Endodermal cell (in vitro differentiated cells): ENCODE measurements at places on chromosomes 13 and 19. TPM values are rescaled to one million over a fixed set of nuclear protein-coding genes. Genes with fewer than 3 reads are reported as not detected.

Gene OR7A5
- total RNA-seq, result not detected in 3 replicates

Gene CEACAM4
- not detected in 2 replicates for total RNA-seq

Gene ZNF578
- total RNA-seq, result 5.4 to 11.8 TPM (median 9.8 TPM) in 3 replicates

Gene ZNF235
- 8.5 and 12.1 TPM in 2 replicates for total RNA-seq

GRCh38 chr19:1410136-1410786, 2.9 kb downstream of the DAZAP1 start:
- DNase-seq, result no peak

DNA sequence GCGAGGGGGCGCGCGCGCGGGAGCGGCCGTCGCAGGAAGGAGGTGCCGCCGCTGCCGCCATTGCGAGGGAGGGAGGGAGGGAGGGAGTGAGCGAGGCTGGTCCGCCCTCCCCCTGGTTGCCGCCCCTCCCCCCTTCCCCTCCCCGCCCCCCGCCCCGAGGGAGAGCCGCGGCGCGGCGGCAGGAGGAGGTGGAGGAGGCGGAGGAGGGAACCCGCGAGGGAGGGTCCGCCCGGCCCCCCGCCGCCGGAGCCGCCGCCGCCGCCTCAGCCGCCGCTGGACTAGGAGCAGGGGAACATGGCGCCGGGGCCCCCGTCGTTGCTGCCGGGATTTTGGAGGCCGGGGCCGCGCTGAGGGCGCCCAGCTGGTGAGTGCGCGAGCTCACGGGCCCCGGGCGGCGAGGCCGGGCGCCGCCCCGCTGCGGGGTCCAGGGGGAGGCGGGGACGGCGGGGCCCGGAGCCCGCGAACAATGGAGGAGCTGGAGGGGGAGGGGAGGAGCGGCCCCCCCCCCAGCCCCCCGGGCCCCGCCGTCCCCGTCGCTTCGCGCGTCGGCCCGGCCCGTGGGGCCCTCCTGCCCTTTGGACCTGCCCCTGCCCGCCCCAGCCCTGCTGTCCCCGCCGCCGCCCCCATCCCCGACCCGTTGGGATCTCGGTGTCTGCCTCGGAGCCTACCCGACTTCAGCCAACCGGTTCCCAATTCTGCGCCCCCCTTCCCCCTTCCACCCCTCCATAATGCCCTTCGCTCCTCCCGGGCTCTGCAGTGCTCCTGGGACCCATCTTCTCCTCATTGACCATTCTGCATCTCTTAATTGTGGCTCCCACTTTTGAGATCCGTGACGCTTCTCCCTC, at the start of gene ARHGAP35:
ARHGAP35 (plus strand) TSS at position 152 of the 845 bp plus-strand sequence. CDS start 57,679 bp downstream, outside the sequence.
- peak; percentile 65 for DNase-seq

DNA sequence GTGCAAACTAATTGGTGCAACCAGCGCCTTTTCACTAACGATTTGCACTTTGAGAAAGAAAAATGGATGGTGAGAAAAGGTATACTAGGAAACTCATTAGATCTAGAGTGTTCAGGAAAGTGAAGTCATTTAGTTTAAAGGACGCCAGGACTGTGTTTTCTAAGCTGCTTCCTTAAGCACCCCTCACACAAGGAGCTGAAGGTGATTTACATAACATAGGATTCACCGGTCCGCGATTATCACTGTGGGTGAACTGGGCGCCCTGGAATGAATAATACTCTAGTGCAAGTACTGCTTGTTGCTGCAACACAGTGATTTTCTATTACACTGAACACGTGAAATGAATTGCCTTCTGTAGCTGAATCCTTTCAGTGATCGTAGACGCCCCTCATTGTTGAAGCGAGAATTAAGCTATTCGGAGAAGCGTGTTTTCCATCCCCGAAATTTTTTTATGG, 2.6 kb upstream of the MAB21L1 start:
- peak; percentile 69 for DNase-seq

- DNase-seq, result peak; percentile 35
These were observed 19.6 kb upstream of the NFIC start for GRCh38 chr19:3346677-3347353.

DNA sequence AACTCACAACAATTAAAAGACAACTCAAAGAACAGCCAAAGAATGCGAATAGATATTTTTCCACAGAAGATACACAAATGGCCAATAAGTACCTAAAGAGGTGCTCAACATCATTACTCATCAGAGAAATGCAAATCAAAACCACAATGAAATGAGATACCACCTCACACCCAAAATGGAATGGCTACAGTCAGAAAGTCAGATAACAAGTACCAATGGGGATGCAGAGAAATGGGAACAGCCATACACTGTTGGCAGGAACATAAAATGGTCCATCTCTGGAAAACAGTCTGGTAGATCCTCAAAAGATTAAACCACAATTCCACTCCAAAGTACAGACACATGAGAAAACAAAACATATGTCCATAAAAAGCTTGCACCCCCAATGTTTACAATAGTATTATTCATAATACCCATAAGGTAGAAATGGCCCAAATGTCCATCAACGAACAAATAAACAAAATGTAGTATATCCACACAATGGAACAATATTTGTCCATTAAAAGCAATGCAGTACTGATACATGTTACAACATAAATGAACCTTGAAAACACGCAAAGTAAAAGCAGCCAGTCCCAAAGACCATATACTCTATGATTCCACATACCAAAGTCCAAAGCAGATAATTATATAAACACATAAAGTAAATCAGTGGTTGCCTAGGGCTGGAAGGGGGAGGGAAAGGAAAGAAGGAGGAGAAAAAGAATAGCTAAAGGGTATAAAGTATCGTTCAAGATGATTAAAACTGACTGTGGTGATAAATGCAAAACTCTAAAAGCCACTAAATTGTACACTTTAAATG, 19.6 kb downstream of the USP12 start:
- no peak for DNase-seq

DNA sequence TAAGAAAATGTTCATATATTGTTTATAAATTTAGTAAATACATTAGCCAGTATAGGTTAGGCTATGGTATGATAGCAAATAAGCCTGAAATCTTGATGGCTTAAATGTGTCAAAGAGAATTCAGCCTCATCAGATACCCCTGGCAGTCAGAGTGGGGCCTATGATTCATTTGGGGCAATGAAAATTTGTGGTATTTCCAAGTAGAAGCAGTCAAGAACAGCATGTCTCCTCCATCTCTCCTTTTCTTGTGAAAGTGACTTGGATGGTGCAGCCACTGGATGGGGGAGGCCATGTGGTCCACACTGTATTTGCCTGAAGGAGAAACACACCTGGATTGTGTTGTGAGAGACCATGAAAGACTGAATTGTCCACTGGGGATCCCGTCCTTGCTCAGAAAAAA, 82.7 kb downstream of the DLEU7 start:
- DNase-seq, result no peak

GRCh38 chr13:59391696-59392095, 772.0 kb downstream of the DIAPH3 start:
- peak; percentile 83 for DNase-seq
